ENCODE measurements at places on chromosomes 11 and 22.

DNA sequence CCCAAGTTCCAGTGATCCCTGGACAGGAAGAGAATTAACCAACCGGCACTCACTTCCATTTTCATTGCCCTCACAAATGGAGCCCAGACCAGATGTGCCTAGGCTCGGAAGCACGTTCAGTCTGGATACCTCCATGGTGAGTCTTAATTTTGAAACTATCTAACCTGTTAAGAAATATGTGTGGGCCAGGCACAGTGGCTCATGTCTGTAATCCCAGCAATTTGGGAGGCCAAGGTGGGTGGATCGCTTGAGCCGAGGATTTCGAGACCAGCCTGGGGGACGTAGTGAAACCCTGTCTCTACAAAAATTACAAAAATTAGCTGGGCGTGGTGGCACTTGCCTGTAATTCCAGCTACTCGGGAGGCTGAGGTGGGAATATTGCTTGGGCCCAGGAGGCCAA is 31.5 kb downstream of the MCAM start:
- DNase-seq: no peak

DNA sequence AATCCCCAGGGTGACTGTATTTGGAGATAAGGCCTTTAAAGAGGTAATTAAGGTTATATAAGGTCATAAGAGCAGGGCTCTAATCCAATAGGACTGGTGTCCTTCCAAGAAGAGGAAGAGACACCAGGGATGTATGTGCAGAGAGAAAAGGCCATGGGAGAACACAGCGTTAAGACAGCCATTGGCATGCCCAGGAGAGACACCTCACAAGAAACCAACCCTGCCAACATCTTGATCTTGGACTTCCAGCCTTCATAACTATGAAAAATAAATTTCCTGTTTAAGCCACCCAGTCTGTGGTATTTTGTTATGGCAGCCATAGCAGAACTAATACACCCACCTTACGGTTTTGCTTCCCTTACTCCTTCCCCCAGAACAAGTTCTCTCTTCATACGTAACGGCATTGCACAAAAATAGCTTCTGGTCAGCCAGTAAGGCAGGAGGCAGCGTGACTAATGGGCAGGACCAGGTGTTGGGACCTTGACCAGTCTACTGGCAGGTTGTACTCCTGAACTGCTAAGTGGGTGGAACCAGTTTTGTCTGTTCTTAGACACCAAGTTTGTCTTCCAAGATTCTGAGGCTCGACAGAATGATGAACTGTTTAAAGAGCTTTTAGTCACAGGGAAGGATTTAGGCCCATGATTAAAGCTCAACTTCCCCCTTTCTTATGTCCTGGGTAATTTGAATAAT is 31.9 kb upstream of the UPB1 start:
- no peak for DNase-seq

DNA sequence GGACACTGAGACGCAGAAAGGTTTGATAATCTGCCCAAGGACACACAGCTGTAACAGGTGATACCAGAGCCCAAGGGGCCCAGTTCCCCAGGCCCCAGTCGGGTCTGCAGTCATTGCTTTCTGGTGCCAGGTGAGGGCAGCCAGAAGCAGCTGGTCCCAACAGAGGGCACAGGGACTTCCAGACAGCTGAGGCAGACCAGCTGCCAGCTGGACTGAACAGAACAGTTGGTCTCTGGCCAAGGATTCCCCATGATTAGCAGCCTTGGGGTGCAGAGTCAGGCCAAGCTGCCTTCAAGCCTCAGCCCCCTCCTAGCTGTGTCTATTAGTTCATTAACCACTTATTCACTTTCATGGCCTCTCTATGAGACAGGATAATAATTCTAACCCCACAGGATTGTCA is 105.6 kb downstream of the RRAS2 start:
- DNase-seq: no peak

- DNase-seq: peak; percentile 46
Observed at GRCh38 chr11:102422817-102423712, 29.5 kb downstream of the TMEM123 start.

- peak; percentile 75 for DNase-seq
Observed at GRCh38 chr11:66579017-66579606, 10.7 kb upstream of the CTSF start.

- no peak for DNase-seq
Observed at GRCh38 chr11:30113326-30113898, 96.6 kb upstream of the KCNA4 start.

DNA sequence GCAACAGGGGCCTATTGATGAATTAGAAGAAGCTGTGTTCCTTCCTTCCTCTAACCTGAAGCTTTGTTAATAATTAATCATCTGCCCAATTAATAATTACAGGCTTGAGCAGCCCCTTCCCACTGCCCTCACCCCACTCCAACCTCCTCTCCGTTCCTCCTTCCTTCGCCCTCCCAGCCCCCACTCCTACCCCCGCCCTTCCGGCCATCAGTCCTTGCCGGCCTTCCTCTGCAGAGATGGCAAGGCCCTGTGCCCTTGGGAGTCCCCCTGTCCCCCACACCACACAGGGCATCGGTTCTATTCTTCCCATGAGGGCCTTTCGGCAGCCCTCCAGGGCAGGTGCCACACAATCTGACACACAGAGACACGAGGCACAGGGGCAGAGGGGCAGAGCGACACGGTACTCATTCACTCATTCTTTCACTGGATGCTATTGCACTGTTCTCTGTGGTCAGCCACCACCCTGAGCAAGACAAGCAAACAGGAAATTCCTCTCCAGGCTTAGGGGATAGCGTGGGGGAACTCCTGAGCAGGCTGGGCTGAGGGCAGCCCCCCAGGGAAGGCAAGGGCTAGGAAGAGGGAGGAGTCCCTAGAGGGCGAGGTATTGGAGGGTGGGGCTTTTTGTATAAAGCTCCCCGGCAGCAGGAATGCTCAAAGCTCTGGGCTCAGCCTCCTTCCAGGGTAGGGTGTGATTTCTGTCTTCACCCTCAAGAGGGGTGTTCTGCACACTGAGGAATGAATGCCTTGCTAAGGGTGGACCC is 14.7 kb downstream of the MGAT3 start:
- peak; percentile 80 for DNase-seq

Data from fibroblast of villous mesenchyme (primary cell).